Stimulated activated CD8-positive, alpha-beta memory T cell treated with anti-CD3 and anti-CD28 coated beads, Interleukin-4, amount 100 ng/mL, for 24 hours (primary cell): ENCODE measurements at places on chromosomes 13 and 19.

- DNase-seq = no peak
These were observed 462.2 kb downstream of the FOXO1 start for GRCh38 chr13:40204246-40204645.

GRCh38 chr13:77033717-77034302, 6.9 kb upstream of the FBXL3 start:
- DNase-seq = no peak

- DNase-seq = no peak
These were observed 23.0 kb downstream of the KCNRG start for GRCh38 chr13:50038266-50038665.

DNA sequence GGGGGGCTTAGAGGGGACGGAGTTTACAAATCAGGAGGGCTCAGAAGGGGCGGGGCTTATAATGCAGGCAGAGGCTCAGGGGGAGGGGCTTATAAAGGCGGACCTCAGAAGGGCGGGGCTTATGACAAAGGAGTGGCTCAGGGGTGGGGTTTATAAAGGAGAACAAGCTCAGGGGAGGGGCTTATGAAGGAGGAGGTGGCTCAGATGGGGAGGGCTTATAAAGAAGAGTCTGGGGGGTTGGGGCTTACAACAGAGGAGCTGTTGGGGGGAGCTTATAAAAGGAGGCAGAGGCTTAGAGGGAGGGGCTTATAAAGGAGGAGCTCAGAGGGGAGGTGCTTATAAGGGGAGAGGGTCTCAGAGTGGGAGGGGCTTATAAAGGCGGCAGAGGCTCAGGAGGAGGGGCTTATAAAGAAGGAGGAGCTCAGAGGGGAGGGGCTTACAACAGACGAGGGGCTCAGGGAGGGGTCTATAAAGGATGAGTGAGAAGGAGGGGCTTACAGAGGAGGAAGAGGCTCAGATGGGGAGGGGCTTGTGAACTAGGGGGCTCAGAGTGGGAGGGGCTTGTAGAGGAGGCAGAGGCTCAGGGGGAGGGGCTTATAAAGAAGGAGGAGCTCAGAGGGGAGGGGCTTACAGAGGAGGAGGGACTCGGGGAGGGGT, 1.0 kb downstream of the SMIM24 start:
- peak; percentile 16 for DNase-seq
